ENCODE measurements at places on chromosomes 16 and 17.

DNA sequence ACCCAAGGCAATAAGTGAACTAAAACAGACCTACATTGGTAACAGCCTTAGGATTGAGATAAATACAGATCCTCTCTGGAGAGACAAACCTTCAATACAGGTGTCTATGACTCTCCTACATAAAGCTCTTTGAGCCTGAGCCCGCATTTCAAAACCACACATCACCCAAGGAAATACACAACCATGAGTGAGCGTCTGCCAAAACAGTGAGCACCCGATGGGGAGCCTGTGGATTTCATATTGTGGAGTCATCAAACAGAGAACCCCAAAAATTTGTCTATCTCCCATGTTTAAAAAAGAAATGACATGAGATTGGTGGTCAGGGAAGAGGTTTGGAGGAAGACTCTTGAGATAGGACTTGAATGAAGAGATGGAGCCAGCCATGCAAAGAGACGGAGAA lies 102.2 kb upstream of the LHX1 start:
- no peak for DNase-seq

GRCh38 chr16:65884018-65884417 lies 482.5 kb upstream of the CDH5 start:
- DNase-seq = no peak

GRCh38 chr17:8798846-8799569 lies at the start of gene MFSD6L:
Gene MFSD6L (minus strand): TSS chr17:8799365. CDS start chr17:8799120, 245 bp downstream.
- no peak for DNase-seq

GRCh38 chr17:74805591-74805991 lies 29.4 kb upstream of the NAT9 start:
- DNase-seq = no peak

- DNase-seq = no peak
These were observed 30.4 kb downstream of the CLEC19A start for GRCh38 chr16:19315889-19316433.

- DNase-seq = no peak
These were observed 4.6 kb downstream of the GRB7 start for GRCh38 chr17:39742126-39742855.
